ENCODE measurements at places on chromosomes 2 and 18.

DNA sequence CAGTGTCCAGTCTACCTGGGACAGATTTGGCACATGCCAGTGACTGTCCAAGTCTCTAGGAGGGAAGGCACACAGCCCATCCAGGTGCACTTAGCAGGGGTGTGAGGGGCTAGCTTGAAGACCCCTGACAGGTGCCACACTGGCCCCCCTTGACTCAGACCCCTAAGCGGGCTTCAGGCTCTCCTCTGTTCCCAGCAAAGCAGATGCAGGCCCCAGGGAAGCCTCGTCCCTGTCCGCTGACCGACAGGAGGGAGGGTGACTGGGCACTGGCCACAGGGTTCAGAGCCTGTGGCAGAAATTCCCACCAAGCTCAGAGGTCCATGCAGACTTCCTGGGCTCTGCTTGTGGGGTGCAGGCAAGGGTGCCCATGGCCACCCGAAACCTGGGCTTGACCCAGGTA is 239.8 kb upstream of the MYT1L start:
- H3K27me3 ChIP-seq, result no peaks in the 10 kb centered on the region
- no peak overlapping the region for H3K27ac ChIP-seq
- no peaks in the 10 kb centered on the region for H3K4me1 ChIP-seq
- no peaks in the 10 kb centered on the region for H3K36me3 ChIP-seq

- DNase-seq, result peak; percentile 65
- H3K4me1 ChIP-seq, result no peaks in the 10 kb centered on the region
- H3K27me3 ChIP-seq, result no peaks in the 10 kb centered on the region
- H3K27ac ChIP-seq, result no peak overlapping the region
These were observed 21.3 kb downstream of the HNRNPLL start for GRCh38 chr2:38581193-38582147.

GRCh38 chr18:78972930-78973331 is 6.7 kb upstream of the SALL3 start:
- H3K4me1 ChIP-seq, result no peaks in the 10 kb centered on the region
- H3K36me3 ChIP-seq, result no peaks in the 10 kb centered on the region
- H3K4me3 ChIP-seq, result no peak overlapping the region
- DNase-seq, result no peak

- no peak for DNase-seq
- H3K4me1 ChIP-seq, result no peaks in the 10 kb centered on the region
- no peaks in the 10 kb centered on the region for H3K36me3 ChIP-seq
- no peaks in the 10 kb centered on the region for H3K27me3 ChIP-seq
- no peak overlapping the region for H3K4me3 ChIP-seq
- no peak overlapping the region for H3K27ac ChIP-seq
These were observed 25.5 kb upstream of the ALMS1 start for GRCh38 chr2:73359915-73360697.

DNA sequence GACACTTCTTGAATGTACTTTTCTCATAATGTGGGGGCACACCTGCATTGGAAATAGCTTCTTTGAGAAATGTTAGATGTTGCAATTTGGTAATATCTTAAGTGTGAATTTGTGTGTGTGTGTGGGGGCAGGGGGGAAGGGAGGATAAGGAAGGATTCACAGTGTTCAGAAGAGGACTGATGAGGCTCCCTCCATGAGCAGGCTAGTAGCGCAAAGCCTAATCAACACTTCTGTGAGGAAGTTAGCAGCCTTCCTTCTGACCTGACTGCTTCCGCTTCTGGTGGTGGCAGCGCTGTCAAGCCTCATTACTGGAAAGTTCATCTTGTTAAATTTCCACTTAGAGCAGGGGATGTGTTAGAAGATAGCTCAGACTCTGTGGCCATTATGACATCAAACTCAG is 295.4 kb upstream of the SPRED2 start:
- H3K4me1 ChIP-seq, result no peaks in the 10 kb centered on the region
- H3K27ac ChIP-seq, result no peak overlapping the region
- no peak for DNase-seq
- H3K4me3 ChIP-seq, result no peak overlapping the region
- no peaks in the 10 kb centered on the region for H3K27me3 ChIP-seq
- no peaks in the 10 kb centered on the region for H3K36me3 ChIP-seq
